HCT116 (cell line): ENCODE measurements at places on chromosomes 13 and 19. TPM values are rescaled to one million over a fixed set of nuclear protein-coding genes. Genes with fewer than 3 reads are reported as not detected.

Gene MEIOSIN
- total RNA-seq: 2.1 TPM

Gene SIGLEC9
- not detected for total RNA-seq

Gene ZNF506
- 0.42 TPM for total RNA-seq

Gene KCNRG
- 2.5 TPM for total RNA-seq

Gene IFNL4
- total RNA-seq: not detected
